ENCODE measurements at places on chromosomes 5 and 9.

DNA sequence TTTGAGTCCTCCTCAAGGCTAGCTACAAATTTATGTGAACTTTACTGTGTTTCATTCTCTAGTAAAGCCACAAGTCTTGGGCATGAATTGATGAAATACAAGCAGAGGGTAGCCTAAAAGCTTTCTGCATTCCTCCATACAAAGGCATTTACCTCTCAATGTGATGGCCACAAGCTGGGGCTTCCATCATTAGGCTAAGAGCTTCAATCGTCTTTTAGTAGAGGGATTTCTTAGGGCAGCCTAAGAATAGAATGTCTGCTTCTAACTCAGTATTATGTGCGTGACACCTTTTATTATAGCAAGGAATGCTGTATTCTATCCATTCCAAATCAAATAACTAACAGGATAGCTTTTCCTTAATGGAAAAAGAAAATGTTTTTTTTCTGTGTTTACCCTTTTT lies 3.7 kb downstream of the PLAC8L1 start:
- DNase-seq: no peak

DNA sequence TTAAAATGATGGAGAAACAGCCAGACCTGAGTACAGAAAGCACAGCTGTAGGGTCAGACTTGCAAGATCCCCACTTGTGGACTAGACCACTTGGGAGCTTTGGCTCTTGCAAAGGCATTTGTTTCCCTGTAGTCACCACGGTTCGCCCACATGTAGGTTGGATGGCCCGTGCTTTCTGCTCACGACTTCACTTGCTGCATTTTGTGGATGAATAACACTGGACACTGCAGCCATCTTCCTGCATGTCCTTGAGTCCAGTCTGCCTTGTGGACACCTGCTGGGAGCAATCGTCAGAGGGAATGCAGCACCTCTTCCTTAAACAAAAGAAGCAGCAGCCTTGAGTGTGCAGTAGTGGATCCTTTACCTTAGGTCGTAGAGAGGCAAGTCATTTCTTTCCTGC lies 372.9 kb upstream of the IRX2 start:
- DNase-seq: no peak

DNA sequence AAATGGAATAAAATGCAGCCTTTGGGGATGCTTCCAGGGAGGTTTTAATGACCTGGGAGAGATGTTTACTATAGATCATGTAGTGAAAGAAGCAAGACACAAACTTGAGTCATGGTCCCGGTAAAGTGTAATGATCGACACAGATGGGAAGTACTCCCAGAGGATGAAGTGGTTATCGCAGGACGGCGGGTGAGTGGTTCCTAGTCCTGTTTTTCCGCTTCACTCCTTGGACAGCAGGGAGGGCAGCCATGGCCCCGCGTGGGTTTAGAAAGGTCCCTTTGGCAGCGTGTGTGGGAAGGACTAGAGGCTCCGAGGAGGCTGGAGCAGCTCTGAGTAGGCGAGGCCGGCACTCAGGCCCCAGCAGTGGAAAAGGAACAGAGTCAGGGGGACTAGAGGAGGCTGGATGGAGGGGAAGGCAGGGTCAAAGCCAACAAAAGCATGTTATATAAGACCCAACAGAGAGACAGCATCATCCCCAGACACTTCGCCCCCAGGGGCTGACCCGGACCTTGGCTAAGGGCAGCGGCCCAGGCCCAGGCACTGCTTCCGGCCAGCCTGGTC lies 49.2 kb upstream of the STXBP1 start:
- peak; percentile 31 for DNase-seq

GRCh38 chr5:111235635-111236034 lies 11.5 kb downstream of the CAMK4 start:
- DNase-seq: no peak

- no peak for DNase-seq
Measured at GRCh38 chr5:37494756-37495155, 115.6 kb downstream of the WDR70 start.

- peak; percentile 69 for DNase-seq
Measured at GRCh38 chr9:109251080-109251775, 69.6 kb downstream of the EPB41L4B start.

- DNase-seq: peak; percentile 71
Measured at GRCh38 chr9:38126730-38127129, 57.7 kb upstream of the SHB start.

GRCh38 chr5:87183896-87184295 lies 83.8 kb upstream of the RASA1 start:
- no peak for DNase-seq

DNA sequence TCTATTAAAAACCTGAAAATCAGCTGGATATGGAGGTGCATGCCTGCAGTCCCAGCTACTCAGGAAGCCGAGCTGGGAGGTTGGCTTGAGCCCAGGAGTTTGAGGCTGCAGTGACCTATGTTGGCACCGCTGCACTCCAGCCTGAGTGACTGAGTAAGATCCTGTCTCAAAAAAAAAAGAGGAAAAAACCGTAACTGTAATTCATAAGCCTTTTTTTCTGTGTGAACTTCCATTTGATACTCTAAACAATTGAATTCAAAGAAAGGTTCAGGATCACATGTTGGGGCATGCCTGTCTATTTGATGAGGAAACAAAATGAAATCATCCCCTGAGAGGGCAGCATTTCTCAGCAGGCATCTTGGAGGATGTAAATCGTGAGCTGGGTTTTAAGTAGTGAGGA lies 38.8 kb downstream of the ITGA2 start:
- DNase-seq: no peak

DNA sequence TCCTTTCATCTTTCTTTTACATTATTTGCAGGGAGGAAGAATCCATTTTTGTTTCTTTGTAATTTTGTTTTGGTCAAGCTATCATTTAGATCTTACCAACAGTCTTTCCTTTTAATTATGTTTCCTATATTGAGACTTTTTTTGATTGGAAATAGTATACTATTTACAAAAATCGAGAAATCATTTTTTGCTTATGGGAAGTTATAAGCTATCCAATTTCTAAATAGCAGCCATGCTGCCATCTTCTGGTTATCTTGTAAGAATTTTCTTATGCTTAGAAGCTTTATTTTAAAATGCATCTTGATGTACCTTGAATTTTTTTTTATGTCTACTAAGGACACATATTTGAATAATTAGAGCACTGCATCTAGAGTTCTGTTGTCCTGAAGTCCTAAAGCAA lies 821.2 kb downstream of the PTPRD start:
- DNase-seq: no peak

- peak; percentile 61 for DNase-seq
Measured at GRCh38 chr9:134366223-134367031, 40.2 kb downstream of the RXRA start.

- DNase-seq: no peak
Measured at GRCh38 chr9:21782205-21782604, 20.2 kb upstream of the MTAP start.

- DNase-seq: no peak
Measured at GRCh38 chr9:9764821-9765220, 848.0 kb downstream of the PTPRD start.

DNA sequence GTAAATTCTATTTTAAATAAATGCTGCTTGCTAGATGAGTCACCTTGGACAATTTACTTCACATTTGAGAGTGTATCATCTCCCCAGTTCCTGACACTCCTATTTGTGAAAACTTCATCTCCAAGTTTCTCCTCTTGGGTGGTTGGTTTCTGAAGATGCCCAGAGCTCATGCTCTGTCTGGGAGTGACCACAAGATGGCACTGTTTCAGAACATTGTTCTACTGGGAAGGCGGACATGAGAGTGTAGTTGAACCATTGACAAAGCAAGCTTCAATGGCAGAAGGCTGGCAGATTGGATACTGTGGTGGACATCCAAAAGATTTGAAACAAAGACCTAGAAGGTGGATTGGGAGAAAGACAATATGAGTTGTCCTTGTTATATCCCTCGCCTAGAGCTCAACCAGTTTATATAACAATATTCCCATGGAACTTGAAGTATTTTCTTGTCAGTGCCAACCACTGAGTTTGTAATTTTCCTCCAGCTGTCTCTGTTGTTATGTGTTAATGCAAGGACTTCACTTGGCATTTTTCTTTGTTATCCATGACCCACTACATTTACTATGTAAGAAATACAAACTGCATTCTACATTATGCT lies 234.3 kb upstream of the ANKH start:
- DNase-seq: peak; percentile 13

- DNase-seq: no peak
Measured at GRCh38 chr9:121842612-121842978, 191.2 kb downstream of the DAB2IP start.

DNA sequence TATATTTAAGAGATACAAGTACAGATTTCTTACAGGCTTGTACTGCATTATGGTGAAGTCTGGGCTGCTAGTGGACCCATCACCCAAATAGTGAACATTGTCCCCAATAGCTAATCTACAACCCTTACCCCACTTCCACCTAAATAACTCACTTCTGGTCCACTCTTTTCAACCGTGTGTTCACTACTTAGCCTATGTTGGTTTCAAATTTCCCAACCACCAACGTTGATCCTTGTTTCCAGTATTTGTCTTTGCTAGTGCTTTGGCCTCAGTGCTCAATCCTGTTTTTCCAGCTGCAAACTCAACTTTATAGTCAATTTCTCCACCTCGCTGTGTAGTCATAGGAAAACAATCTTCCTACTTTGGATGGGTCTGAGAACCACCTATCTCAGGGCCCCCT lies 45.3 kb upstream of the TTC39B start:
- DNase-seq: no peak

DNA sequence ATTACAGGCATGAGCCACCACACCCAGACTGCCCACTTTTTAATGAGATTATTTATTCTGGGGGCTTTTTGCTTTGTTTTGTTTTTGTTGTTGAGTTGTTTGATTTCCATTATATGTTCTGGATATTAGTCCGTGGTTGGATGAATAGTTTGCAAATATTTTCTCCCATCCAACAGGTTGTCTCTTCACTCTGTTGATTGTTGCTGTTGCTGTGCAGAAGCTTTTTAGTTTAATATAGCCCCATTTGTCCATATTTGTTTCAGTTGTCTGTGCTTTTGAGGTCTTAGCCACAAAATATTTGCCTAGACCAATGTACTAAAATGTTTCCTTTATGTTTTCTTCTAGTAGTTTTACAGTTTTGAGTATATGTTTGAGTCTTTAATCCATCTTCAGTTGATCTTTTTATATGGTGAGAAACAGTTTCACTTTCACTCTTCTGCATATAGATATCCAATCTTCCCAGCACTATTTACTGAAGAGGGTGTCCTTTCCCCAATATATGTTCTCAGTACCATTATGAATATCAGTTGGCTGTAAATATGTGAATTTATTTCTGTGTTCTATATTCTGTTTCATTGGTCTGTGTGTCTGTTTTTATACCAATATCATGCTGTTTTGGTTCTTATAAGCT lies 30.2 kb upstream of the TBCA start:
- no peak for DNase-seq

GRCh38 chr5:122915717-122916461 lies 70.5 kb downstream of the SNX24 start:
- DNase-seq: no peak

DNA sequence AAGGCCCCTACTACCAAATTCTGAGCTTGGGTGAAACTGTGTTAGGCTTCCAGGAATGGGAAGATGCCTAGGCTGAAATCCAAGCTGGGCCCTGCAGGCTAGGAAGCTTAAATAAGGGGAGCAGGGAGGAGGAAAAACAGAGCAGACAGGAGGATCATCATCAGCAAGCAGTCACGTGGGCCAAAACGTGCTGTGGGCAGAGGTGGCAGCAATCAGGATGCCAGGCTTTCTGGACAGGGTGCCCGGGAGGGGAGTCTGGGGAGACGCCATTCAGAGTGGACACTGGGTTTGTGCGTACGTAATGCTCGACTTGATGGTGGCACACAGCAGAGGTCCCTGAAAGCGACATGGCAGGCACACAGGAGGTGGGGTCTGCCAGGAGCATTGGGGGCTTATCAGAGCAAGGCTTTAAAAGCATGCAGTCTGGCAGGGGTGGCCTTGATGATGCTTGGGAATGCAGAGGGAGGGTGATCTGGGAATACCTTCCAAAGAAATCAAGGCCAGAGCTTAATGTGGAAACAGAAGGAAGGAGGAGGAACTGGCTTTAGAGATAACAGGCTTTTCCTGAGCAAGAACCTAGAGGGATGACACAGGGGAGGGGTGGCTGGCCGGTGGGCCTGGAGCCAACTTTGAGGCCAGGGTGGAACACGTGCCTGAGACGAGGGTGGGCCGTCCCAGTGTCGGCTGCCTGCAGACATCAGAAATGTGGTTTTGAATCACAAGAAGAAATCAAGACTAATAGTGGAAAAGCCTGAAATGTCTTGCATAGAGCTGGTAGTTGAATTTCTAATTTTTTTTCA lies 212.5 kb downstream of the GADD45G start:
- no peak for DNase-seq

DNA sequence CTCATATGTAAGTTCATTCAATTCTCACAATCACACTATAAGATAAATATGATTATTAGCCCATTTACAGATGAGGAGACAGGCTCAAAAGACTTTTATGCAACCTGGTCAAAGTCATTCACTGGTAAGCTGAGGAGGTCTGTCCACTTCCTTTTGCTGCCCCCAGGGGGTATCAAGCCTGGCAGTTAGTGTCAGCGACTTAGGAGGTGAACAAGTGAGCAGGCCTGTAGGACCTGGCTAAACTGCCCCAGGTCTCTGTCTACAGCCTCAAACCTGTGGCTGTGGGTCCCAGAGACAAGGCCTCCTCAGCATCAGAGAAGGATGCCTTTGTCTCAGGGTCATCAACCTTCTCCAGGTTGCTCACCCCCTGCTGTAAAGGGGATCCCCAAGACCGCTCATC lies 10.4 kb downstream of the TGFBI start:
- no peak for DNase-seq

- no peak for DNase-seq
Measured at GRCh38 chr5:180644129-180644824, 5.1 kb downstream of the FLT4 start.

DNA sequence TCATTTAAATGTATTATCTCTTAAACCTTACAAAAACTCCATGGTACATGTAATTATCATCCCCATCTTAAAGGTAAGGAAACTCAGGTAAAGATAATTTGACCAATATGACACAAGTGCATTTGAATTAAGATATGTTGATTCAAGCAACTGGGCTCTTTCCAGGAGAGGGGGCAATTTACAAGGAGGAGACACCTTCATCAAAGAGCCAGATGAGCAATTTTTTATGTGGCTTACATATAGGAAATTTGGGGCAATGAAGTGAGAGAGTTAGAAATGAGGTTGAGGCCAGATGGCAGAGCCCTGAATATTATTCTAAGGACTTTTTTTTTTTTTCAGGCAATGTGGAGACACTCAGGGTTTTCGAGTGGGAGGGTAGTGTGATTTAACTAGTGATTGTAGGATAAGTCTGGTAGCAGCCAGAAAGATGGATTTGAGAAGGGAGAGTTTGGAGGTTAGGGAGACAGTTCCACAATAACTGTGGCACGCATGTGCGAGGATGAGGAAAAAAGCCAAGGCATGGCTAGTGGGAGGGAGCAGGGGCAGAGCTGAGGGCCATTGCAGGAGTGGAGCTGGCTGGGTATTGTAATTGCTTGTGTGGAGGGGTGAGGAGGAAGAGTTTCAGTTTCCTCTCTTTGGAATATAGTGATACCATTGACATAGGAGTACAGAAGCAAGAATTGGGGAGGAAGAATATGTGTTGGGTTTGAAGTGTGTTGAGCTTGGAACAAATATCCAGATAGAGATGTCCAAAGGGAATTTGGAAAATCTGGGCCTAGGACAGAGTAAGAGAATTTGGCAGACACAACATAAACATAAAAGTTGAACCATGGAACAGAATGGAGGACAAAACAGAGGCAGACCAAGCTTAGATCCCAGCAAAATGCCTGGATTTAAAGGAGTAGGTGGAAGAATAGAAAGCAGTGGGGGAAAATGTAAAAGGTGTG lies 72.0 kb downstream of the ACTBL2 start:
- DNase-seq: no peak

All from MV-4-11 (cell line).